ENCODE measurements at places on chromosomes 7 and 10.

DNA sequence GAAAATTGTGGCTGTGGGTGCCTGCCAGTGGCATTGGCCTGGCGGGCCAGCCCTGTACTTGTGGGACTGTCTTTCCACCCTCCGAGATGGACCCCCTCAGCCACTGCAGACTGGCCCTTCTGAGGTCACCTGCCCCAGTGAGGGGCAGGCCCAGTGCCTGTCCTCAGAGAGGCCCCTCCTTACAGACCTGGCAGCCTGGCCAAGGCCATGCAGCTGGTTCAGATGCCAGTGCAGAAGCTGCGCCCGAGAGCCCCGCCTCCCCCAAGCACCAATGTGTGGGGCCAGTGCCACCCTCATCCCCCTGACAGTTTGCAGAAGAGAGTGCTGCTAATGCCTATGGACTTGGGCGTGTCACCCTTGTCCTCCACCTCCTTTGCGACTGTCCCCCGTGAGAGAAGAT lies 10.0 kb downstream of the ZNF316 start:
- no peak for DNase-seq

- no peak for DNase-seq
These were observed 88.0 kb upstream of the TNS3 start for GRCh38 chr7:47669901-47670384.

GRCh38 chr10:74502963-74503608 lies 323.3 kb upstream of the KAT6B start:
- DNase-seq, result peak; percentile 85

DNA sequence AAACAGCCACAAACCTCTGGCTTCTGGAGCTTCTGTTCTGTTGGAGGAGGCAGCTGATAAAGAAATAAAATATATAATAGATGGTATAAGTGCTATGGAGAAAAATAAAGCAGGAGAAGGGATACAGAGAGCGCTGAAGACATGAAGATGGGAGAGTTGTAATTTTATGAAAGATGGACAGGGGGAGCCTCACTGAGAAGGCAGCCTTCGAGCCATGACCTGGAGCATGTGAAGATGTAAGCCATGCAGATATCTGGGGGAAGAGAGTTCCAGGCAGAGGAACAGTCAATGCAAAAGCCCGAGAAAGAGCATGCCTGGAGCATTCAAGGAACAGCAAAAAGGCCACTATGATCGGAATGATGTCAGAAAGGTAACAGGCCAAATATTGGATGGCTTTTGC lies 187.5 kb downstream of the KIAA1217 start:
- no peak for DNase-seq

DNA sequence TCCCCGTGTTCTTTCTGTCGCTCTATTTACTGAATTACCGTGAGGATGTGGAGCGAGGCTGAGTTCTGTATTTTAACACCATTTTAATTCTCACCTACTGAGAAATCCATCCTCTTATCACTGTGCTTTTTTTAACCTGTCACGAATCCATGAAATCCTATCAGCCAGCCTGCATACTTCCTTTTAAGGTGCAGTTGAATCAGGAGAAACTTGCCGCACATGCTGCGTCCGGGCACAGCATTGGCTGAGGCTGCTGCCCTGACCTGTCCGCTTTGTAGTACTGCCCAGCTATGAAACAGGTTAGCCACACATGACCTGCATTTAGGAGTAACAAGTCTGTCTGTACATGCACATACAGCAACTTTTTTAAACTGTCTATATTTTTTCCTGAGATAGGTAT lies 82.5 kb downstream of the EGFR start:
- DNase-seq, result no peak

All from astrocyte of the spinal cord (primary cell).